ENCODE measurements at places on chromosomes 4 and X.

DNA sequence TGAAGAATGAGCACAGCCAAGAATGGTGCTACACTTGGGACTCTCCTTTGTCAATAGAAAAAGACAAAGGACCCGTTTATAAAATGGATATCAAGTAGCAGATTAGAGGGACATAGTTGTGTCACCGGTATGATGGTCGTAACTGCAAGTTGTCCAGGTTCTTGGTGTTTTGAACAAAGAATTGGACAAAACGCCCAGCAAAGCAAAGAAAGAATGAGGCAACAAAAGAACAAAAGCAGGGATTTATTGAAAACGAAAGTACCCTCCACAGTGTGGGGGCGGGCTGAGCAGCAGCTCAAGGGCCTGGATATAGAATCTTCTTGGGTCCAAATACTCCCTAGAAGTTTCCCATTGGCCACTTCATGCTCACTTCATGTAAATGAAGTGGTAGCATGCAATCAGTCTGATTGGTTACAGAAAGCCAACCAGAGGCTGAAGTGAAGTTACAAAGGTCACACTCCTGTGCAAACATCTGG is 54.7 kb downstream of the SHROOM3 start:
- DNase-seq = no peak

DNA sequence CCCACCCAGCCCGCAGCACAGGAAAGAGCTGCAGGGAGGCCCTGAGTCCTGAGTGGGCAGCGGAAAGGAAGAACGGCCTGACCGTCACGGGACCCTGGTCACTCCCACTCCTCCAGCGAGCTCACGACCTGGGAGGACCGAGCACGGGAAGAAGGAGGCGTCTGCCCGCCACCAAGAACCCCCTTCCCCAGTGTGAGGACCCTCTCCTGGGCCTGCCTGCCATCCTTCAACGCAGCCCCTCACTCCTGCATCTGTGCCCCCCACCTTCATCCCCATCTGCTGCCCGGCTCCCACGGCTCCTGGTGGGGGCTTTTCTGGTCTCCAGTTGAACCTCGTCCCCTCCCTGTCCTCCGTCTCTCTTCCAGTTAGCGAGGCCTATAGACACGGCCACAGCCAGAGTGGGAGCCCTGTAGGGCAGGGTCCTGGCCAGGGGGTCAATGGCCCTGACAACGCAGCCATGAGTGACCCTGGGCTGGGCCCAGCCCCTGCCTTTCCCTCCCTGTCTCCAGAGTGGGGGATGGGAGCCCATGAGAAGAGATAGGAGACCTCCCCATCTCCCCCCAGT is 41.3 kb upstream of the MXD4 start:
- no peak for DNase-seq

DNA sequence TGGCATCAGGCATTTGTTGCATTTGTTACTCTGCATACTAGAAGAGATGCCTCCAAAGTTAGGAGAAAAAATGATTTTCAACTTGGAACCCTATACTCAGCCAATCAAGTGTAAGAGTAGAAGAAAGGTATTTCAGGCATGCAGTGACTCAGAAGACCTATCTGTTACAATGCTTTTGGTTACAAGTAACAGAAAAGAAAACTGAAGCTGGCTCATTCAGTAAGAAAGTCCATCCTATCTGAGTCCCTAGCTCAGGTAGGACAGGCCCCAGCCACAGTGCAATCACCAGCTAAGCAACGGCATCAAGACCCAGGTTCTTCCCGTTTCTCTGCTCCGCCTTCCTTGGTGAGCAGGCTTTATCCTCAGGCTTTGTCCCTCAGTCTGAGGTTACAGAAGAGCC is 23.3 kb downstream of the MECP2 start:
- DNase-seq = no peak

GRCh38 chrX:57178605-57179004 is 41.4 kb upstream of the SPIN2A start:
- DNase-seq = no peak

DNA sequence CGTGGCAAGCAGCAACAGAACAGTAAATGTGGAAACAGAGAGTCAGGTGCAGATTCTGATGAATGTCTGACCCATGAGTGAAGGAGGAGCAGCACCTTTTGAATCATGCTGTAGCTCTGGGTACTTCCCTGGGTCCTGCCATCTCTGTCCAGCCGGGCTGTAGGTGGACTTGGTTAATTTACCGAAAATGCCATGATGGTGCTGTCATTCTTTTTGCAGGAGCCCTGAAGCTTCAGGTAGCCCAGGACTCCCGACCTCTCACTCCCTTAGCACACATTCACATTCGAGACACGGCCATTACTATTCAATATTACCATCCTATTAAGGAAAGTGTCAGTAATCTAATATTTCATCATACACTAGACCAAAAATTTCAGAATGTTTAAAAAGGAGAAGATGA is 320.9 kb downstream of the STK32B start:
- DNase-seq = no peak

GRCh38 chr4:4981827-4982226 is 37.4 kb downstream of the CYTL1 start:
- no peak for DNase-seq

GRCh38 chr4:132275583-132276121 is 873.4 kb upstream of the PCDH10 start:
- no peak for DNase-seq

DNA sequence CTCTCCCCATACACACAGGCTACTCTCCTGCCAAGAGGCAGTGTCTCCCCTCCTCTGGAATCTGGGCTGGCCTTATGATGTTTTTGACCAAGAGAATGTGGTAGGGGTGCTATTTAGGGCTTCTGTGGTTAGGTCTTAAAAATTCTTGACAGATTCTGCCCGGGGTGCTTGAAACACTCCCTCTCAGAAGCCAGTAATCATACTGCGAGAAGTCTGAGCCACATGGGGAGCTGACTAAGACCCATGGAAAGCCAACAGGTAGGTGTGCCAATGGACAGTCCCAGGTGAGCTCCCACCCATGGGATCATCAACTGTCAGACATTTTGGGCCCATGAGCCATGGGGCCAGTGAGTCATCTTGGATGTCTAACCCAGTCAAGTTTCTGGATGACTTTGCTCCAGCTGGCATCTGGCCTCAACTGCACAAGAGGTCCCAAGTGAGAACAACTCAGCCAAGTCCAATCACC is 315.7 kb downstream of the FBXW7 start:
- DNase-seq = no peak

DNA sequence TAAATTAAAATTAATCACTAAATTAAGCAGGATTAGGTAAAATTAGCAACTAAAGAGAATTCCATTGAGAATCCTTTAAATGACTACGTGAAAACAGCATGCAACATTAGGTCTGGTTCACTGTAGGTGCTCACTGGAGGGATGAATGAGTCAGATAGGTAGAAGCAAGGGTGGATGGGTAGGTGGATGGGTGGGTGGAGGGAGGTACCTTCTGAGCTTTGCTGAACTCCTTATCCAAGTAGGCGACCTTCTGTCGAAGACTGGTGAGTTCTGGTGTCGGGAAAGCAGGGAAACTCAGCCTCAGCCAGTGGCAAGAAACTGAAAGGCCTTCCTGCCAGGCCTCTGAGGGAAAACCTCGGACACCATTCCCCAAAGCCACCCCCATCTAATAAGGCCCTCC is 3.0 kb downstream of the GRIPAP1 start:
- DNase-seq = no peak

DNA sequence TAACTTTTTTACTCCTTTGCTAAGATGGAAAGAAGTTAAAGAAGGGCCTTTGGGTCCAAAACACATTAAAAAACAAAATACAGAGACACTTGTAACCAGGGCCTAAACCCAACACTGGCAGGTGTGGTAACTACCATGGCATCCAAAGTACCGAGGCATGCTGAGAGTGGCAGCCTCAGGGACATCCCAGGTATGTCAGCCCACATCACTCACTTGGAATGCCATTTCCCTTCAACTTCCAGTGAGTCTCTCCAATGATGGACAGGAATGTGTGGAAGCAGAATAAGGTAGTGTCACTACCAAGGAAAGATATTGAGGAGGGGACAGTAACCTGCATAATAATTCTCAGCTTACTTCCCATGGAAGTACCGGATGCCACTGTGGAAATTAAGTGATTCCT is 79.5 kb upstream of the SCOC start:
- DNase-seq = no peak

DNA sequence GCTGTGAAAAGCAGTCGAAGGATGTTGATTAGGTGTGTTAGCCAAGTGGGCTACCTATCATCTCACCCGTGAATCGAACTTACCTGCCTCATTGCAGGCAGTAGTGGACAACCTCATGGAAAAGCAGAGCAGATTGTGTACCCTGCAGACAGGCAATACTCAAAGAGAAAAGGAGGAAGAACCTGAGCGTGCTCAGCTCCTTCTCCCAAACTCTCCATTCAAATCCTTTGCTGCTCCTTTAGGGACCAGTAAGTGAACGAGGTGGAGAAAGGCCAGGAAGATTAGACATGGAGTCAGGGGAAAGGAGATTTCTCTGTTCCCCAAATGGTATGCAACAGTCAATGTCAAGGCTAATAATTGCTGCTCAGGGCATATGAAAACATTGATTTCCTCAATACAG is 45.2 kb upstream of the ELF2 start:
- DNase-seq = no peak

DNA sequence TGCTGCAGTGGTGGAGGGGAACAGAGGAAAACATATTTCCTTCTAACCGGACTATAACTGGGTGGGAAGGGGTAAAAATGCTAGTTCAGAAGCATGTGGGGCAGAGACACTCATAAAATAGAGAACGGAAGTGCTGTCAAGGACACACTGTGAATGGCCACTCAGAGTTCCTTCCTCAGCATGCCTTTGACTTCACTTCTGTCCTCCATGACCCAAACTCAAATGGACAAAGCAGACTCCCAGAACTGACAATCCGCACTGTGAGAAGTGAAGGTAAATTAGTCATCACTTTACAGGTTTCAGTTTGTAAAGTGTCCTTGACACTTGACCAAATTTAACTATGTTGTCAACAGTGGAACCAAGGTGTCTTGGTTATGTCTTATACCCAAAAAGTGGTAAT is 30.2 kb upstream of the ELF2 start:
- DNase-seq = no peak

DNA sequence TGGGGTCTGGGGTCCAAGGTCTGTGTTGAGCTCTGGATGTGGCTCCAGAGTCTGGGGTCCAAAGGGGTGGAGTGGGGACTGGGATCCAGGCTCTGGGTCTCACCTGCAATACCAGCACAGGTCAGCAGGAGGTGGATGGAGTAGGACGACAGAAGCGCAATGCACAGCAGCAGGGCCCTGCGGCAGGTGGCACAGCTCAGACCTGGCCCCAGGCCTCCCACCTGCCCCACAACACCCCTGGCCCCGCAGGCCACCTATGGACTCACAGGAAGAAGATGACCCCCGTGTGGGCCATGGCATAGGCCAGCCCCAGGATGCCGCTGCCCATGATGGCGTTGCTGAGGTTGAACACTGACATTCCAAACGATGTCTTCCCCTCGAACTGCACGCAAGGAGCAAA is 3.4 kb downstream of the SLC38A5 start:
- DNase-seq = no peak

DNA sequence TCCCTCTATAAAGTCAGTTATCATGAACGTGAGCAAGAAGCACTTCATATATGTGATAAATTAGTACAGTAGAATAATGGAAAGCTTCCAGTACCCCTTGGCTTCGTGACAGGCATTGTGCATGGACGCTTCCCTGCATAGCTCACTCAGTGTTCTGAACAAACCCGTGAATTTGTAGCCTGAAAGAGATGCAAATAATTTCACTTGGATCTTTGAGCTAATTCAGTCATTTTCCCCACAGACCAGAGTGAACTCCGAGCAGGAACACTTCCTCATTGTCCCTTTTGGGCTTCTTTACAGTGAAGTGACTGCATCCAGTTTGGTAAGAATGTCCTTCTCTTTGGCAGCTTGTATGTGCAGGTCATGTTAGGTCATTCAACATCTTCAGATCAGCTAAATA is 50.1 kb downstream of the ADD1 start:
- no peak for DNase-seq

DNA sequence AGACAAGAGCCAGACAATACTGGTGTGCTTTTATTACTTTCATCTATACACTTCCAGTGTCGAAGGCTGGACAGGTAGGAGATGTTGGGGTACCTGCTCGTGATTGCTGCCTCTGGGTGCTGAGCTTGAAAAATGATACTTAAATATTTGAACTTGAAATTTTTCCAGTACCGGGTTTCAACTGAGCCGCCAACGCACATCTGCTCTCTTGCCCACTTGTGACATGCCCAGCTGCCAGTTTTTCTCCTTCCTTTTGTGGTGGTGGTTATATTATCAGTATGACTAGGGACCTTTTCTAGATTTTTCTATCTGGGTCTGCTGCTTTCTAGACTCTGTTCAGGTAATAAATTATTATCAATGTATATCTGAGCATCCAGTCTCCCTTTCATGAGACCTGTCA is 3.4 kb downstream of the OGT start:
- no peak for DNase-seq

DNA sequence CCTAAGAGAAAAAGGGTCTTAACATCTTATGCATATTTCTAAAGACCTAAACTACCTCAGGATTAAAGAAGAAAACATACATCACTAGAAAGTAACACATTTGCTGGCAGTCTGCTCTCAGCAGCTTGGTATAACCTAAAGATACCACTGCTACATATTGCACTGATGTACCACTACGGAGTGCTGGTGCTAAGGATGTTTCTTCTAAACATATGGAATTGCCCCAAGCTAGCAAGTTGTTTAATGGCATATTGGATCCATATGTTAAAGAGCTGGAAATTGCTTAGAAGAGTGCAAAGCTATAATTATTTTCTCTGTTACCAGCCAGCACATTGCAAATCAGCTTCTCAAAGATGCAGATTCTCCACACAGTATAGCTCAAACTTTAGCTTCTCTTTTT is 436.5 kb upstream of the GALNTL6 start:
- DNase-seq = no peak

DNA sequence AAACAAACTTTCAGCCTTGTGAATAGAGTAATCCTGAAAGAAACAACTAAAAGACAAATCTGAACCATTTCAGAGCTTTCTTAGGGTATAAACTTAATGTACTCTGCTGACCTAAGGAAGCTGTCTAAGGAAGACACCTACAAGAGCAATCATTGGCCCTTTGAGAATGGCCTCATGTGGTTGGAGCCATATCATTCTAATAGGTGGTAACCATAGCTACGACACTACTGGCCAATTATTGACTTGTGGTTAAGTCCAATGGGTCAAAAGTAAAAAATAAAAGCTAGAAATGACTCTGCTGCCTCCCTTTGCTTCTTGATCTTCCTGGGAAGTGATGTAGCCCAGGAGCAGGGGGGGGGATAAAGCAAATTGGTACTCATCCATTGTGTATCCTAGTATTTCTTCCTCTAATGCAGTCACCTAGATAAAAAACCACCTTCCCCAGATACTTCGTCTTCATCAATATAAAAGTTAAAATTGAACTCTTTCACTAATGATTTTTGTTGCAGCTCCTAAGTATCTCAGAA is 547.0 kb downstream of the ARAP2 start:
- DNase-seq = no peak

Measured in neuronal stem cell (in vitro differentiated cells).